ENCODE measurements at places on chromosomes 2 and 18.

DNA sequence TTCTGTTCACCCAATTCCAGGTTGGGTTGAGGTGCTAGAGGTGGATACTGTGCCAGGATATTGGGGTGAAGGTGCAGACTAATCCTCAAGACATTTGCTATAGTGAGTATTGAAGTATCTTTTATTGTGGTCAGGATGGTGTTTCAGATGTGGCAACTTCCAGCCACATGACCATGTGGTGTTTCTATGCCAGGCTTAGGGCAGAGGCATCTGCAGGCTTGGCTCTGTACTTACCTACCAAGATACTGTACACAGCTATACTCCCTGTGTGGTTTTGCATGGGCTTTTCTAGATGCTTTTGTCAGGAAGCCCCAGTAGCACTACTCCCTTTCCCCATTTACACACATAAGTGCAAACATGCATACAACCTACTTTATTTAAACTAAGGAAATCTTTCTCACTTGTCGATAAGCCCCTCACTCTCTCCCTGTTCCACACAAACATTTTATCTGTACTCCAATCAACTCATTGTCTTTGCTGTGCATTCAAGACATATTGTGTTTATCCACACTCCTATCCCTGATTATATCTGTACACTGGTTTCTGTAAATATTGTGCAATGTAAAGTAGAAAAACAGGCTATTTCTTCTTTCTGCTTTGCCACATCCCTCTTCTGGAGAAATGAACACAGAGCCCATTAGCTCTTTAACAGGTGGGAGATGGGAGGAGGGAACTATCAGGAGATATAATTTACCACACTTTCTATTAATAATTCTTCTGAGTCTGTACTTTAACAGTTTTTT is 12.3 kb downstream of the ARL6IP6 start:
- no peaks in the 10 kb centered on the region for H3K36me3 ChIP-seq
- no peak overlapping the region for H3K4me3 ChIP-seq
- H3K27ac ChIP-seq, result no peak overlapping the region
- no peak for ATAC-seq
- H3K27me3 ChIP-seq, result no peaks in the 10 kb centered on the region
- no peaks in the 10 kb centered on the region for H3K4me1 ChIP-seq

DNA sequence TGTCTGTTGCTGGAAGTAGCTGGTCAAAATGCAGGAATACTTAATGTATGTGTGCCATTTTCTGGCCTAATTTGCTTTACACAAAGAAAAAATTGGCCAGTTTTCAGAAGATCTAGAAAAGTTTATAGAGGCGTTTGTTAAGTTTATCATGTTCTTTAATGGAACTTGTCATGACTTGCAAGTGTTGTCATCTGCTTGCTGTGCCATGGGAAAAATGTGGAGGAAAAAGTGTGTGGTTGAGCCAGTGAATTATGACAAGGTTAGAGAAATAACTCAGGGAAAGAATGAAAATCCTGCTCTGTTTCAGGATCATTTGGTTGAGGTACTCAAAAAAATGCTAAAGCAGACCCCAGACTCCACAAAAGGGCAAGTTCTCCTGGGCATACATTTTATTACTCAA is 301.6 kb upstream of the CDH2 start:
- H3K36me3 ChIP-seq, result no peaks in the 10 kb centered on the region
- no peaks in the 10 kb centered on the region for H3K4me1 ChIP-seq
- no peaks in the 10 kb centered on the region for H3K27me3 ChIP-seq
- H3K4me3 ChIP-seq, result no peak overlapping the region
- H3K27ac ChIP-seq, result no peak overlapping the region
- no peak for ATAC-seq

DNA sequence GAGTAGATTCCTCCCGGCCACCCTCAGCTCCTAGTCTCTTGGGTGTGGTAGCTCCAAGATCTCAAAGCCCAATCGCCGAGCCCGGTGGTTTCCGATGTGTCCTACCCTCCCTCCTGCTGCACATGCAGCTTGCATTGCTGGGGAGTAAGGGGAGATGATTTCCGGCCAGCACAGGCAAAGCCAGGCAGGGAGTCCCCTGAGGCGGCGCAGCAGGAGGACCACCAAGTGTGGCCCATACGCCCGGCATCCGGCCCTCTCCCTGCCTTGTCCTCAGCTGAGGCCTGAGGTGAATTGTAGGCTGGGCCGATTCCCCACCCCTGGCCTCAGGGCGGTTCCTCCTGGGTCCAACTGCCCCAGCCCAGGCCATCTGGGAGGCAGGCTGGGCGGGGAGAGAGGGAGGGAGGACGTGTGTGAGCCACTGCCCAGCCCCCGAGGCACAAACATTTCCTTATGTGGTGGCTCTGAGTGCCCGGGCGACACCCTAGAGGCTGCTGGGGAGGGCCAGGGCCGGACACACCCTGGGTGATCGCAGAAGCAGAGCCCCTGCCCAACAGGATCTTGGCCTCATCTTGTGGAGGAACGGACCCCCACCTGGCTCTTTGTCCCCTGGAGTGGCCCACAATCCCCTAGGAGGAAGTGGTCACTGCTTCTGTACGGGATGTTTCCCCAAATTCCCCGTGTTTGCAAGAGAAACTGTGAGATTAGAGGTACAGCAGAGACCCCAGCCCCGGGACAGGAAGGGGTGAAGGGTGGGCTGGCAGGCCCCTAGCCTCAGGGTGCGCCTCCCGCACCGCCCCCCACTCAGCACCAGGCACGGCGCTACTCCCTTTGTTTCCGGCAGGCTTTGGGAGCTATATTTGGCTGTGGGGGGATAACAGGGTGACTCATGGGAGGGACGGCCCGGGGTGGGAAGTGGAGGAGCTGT is 41.9 kb upstream of the PTMA start:
- H3K4me3 ChIP-seq, result peak overlapping the region; percentile 40
- ATAC-seq, result peak; percentile 89
- no peaks in the 10 kb centered on the region for H3K36me3 ChIP-seq

DNA sequence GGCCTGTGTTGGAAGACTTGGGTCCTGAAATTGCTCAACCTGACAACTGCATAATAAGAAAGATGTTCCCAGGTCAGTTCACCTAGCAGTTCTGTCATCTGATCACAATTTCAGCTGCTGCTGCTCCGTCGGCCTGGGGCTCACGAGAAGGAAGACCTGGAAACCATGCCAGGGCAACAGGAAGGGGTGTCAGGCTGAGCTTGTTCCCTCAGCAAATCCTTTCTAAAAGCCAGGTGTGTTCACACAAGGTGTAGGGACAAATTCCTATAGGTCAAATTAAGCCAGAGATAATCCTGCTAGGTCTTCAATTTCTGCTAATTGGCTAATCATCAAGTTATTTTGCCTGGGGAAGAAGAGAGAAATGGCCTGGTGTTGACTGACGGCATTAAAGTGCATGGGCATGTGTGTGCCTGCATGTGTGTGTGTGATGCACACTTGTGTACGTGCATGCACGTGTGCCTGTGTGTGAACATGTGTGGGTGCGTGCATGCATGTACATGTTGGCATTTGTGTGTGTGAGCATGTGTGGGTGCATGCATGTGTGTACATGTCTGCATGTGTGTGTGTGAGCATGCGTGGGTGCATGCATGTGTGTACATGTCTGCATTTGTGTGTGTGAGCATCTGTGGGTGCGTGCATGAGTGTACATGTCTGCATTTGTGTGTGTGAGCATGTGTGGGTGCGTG is 178.6 kb downstream of the TMEM18 start:
- H3K4me1 ChIP-seq, result no peaks in the 10 kb centered on the region
- H3K27me3 ChIP-seq, result peaks cover 53% of the 10 kb centered on the region
- no peak for ATAC-seq
- H3K36me3 ChIP-seq, result no peaks in the 10 kb centered on the region

- H3K27ac ChIP-seq, result no peak overlapping the region
- ATAC-seq, result no peak
- H3K4me3 ChIP-seq, result no peak overlapping the region
- H3K4me1 ChIP-seq, result no peaks in the 10 kb centered on the region
Observed at GRCh38 chr18:50427896-50428295, 53.0 kb downstream of the SKA1 start.

DNA sequence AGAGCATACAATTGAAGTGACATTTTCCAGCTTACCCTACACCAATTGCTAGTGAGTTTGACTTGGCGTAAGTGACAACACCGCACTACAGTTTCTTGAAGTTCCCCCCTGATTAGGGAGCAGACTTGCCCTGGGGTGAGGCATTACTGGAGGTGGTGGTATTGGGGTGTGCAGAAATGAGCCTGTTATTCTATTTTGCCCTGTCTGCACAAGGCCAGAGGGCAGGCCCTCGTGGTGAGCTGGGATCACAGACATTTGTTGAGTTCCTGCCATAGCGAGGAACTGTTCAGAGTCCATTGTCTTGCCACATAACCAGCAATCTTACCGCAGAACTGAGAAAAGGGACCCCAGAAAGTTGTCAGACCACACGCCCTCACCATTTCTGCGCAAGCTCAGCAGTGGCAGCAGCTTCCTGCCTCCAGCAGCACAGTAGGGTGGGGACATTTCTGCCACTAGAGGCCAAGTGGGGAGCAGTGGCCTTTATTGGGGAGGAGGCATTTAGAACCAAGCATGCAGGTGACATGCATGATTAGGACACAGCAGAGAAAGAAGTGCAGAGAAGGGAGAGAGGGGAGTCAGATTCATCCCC is 103.6 kb upstream of the BCL2L11 start:
- no peaks in the 10 kb centered on the region for H3K27me3 ChIP-seq
- H3K27ac ChIP-seq, result no peak overlapping the region
- H3K4me3 ChIP-seq, result no peak overlapping the region
- no peaks in the 10 kb centered on the region for H3K4me1 ChIP-seq

GRCh38 chr2:227460070-227460485 is 11.9 kb upstream of the AGFG1 start:
- H3K4me1 ChIP-seq, result no peaks in the 10 kb centered on the region
- H3K27ac ChIP-seq, result no peak overlapping the region
- H3K4me3 ChIP-seq, result no peak overlapping the region
- ATAC-seq, result no peak
- no peaks in the 10 kb centered on the region for H3K36me3 ChIP-seq
- no peaks in the 10 kb centered on the region for H3K27me3 ChIP-seq

DNA sequence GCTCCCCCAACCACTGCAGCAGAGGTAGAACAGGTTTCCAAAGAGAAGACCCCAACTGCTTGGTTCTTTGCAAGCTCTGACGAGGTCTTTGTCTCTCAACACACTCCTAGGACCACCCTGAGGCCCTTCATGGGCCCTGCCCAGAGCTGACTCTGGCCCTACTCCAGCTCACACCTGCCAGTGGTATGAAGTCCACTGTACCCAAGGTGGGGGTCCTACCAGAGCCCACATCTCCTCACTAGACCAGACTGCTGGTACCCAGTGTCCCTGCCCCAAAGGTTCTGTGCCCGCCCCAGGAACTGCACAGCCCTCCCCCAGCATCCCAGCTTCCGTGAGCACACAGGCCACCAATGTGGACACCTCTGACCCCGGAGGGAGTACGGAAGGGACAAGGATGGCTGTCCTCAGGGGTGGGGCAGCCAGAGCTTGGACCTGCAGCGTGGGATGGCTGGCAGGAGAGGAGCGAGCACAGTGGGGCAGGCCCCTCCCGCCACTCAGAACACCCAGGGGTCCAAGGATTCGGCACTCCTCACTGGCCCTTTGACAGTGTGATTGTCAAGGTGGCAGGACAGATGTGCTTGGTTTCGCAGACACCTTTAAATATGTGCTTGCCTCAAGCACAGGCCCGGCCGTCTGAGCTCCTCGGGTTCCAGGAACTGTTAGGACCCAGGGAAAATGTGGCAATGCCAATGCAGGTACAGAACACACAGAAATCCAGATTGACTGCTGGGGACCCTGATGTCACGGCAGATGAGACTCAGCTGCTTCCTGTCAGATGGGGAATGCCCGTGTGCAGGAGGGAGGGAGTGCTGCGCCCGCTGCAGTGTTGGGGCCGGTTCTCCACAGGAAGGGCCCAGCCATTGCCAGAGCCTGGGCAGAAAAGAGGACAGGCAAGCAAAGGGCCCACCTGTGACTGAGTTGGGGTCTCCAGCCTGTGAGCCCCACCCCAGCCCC is 51.2 kb downstream of the MTERF4 start:
- peaks cover 4% of the 10 kb centered on the region for H3K27me3 ChIP-seq
- H3K27ac ChIP-seq, result no peak overlapping the region
- ATAC-seq, result no peak
- H3K4me3 ChIP-seq, result no peak overlapping the region
- H3K36me3 ChIP-seq, result no peaks in the 10 kb centered on the region

GRCh38 chr18:76463872-76464271 is 31.2 kb downstream of the ZNF516 start:
- no peaks in the 10 kb centered on the region for H3K27me3 ChIP-seq
- no peak overlapping the region for H3K27ac ChIP-seq
- H3K36me3 ChIP-seq, result no peaks in the 10 kb centered on the region
- H3K4me3 ChIP-seq, result no peak overlapping the region

- ATAC-seq, result no peak
- no peak overlapping the region for H3K4me3 ChIP-seq
- no peaks in the 10 kb centered on the region for H3K27me3 ChIP-seq
- no peak overlapping the region for H3K27ac ChIP-seq
- H3K4me1 ChIP-seq, result peaks cover 6% of the 10 kb centered on the region
Observed at GRCh38 chr2:29528891-29529520, 392.4 kb downstream of the ALK start.

- no peaks in the 10 kb centered on the region for H3K27me3 ChIP-seq
- no peak overlapping the region for H3K4me3 ChIP-seq
- H3K4me1 ChIP-seq, result no peaks in the 10 kb centered on the region
- no peaks in the 10 kb centered on the region for H3K36me3 ChIP-seq
- no peak overlapping the region for H3K27ac ChIP-seq
Observed at GRCh38 chr2:6103949-6104348, 411.8 kb downstream of the SOX11 start.

DNA sequence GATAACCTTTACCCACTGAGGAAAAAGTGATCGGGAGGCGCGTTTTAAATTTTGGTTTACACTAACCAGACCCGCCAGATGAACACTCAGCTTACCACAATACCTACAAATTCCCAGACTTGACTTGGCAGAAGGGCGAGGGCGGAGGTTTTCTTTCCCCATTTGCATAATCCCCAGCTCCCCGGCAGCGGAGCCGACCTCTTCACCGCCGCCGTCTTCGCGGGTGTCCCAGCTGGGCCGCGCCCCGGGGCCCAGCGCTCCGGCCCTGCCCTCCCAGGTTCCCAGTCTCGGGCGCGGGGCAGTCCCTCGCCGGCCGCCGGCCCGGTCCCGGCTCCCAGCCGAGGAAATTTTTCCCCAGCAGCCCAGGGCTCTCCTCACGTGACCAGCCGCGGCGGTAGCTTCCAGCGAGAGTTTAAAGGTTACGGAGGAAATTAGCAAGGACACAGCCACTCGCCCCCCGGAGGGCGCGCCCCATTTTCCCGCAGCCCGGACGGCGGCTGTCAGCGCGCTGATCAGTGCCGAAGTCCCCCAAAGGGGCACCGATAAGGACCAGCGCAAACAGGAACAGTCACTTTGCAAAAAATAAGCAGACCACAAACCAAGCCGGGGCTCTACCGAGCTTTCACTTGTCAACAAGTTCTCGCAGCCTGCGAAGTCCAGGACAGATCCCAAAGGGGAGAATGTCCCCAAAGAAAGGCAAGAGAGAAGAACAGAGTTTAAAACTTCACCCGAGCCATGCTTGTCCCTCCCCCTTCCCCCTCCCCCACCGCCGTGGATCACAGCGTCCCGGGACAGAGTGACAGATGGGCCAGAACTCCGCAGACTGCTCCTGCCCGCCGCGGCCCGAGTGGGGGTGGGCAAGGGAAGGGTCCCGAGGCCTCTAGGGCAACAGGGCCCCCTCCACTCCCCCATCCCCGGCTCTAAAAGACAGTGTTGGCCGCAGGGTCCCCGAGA is 1.3 kb upstream of the PRKCE start:
- no peaks in the 10 kb centered on the region for H3K4me1 ChIP-seq
- peak overlapping the region; percentile 99 for H3K27ac ChIP-seq
- peak; percentile 63 for ATAC-seq
- H3K36me3 ChIP-seq, result no peaks in the 10 kb centered on the region
- no peaks in the 10 kb centered on the region for H3K27me3 ChIP-seq
- H3K4me3 ChIP-seq, result peak overlapping the region; percentile 74
